SHP77 (cell line): ENCODE measurements at places on chromosomes 1 and 21.

DNA sequence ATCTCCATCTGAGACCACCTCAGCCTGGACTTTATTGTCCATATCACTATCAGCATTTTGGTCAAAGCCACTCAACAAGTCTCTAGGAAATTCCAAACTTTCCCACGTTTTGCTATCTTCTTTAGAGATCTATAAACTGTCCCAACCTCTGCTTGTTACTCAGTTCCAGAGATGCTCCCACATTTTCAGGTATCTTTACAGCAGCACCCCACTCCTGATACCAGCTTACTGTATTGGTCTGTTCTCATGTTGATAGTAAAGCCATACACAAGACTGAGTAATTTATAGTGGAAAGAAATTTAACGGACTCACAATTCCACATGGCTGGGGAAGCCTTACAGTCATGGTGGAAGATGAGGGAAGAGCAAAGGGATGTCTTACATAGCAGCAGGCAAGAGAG is 465.4 kb upstream of the PBX1 start:
- no peak for DNase-seq

- no peak for DNase-seq
Measured at GRCh38 chr21:29571949-29572348, 273.2 kb downstream of the BACH1 start.

- no peak for DNase-seq
Measured at GRCh38 chr1:56922070-56922469, 43.7 kb downstream of the C8B start.

- no peak for DNase-seq
Measured at GRCh38 chr1:201180901-201181300, 9.7 kb upstream of the IGFN1 start.

DNA sequence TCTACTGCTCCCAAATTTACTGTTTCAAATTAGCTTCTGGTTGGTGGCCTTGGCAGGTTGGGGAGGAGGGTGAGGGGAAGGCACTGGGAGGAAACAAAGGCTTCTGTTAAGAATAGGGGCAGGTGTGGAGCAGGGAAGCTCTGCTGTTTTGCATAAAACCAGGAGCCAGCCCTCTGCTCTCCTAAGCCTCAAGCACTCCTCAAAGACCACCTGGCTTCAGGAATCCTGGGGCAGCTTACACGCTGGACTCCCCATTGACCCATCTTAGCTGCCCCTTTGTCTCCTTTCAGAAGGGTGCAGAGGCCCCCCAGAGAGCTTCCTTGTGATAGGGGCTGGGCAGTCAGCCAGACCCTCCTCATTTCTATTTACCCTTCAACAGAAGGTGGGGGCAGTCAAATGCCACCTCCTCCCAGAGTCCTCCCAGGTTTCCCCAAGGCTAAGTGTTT is 11.5 kb upstream of the DHRS3 start:
- peak; percentile 70 for DNase-seq

GRCh38 chr1:233470741-233471499 is 143.0 kb upstream of the KCNK1 start:
- DNase-seq: no peak

GRCh38 chr1:67716800-67717199 is 31.8 kb downstream of the GADD45A start:
- peak; percentile 15 for DNase-seq

GRCh38 chr1:30318864-30319718 is 404.3 kb downstream of the MATN1 start:
- DNase-seq: no peak

DNA sequence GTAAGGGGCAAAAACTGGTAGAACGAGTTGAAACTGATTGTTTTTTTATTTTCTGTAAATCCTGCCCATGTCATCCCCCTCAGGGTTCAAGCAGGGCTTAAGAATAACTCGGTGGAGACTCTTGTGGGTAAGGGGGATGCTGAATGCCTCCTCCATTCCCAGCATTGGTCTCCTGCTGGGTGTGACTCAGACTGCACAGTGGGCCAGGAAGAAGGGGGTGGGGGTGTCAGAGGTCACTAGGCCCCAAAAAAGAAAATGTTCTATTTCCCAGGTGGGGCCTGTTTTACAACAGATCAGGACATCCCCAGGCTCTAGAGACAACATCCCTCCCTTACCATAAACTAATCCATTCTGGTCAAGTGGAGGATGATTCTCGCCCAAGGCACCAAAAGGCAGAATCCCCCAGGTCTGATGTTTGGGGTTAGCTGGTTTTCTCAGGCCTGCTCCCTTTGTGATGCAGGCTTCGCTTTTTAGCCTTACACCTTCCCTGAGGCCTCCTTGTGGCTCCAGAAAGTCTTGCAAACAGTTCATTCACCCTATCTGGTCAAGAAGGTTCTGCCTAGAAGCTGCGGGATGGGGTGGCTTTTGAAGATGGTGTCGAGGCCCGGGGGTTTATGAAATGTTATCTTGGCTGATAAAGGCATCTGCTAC is 10.7 kb upstream of the GRHL3 start:
- DNase-seq: no peak

DNA sequence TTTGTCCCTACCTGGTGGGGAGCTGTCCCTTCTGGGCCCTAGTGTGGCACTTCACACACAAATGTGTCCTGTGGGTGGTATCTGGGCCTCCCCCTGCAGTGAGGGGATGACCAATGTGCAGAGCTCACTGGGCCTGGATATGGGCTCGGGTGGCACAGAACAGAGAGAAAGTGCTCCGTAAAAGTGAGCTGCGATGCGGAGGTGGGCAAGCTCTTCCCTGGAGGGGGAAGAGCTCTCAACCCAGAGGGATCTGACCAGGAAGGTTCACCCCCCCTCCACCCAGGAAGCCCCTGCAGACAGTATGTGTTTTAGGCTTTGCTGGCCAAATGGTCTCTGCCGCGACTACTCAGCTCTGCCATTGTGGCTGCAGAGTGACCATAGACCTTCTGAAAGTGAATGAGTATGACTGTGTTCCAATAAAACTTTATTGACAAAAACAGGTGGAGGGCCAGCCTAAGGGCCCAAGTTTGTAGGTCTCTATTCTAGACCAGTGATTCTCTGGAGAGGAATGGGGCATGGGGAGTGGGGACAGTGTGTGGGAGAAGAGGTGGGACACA is 8.6 kb upstream of the ITGB2 start:
- no peak for DNase-seq

DNA sequence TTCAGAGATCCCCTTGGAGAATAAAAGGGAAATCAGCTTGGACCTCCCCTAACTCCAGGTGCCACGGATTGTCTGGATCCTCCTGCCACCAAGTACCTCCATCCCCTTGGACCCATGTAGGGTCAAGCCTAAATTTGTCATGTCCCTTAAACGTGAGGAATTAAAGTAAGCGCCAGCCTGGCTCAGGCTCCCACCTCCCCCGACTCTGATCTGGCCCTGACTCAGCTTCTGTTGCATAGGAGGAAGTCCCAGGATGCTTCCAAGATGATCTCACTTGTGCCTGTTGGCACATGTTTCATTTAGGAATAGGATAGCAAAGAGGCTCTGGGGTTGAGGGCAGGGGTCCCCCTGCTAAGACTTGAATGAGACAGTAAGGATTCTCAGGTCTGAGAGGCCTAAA is 231.9 kb upstream of the JUN start:
- DNase-seq: no peak

GRCh38 chr1:19743793-19744192 is 55.9 kb downstream of the TMCO4 start:
- no peak for DNase-seq

DNA sequence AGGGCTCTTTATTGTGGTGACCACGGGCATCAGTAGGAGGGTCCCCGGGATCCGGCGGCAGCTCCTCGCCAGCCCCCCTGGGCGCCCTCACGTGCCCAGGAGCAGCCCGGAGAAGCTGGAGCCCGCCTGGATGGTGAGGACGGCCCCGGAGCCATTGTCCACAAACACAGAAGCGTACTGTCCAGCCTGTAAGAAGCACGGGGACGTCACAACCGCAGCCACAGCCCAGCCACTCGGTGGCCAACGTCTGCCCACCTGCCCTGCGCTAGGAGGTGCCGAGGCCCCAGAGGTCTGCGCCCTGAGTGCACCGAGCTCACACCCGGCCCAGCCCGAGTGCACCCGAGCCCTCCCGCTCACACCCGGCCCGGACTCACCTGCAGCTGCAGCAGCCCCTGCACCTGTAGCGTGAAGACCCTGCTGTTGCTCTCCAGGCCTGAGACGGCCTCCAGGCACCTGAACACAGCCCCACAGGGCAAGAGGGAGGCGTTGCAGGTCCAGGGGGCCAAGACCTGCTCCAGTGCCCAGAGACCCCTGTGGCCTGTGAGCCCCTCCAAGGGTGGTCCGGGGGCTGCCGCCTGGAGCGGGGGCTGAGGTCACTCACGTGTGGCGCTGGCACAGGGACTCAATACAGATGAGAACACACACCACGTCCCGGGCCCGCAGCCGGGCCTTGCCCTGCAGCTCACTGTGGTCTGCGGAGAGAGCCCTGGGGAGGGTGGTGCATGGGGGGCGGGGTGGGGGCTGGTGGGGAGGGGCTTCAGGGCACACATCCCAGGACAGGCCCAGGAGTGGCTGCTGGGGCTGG is 3.9 kb downstream of the C1QTNF12 start:
- no peak for DNase-seq

DNA sequence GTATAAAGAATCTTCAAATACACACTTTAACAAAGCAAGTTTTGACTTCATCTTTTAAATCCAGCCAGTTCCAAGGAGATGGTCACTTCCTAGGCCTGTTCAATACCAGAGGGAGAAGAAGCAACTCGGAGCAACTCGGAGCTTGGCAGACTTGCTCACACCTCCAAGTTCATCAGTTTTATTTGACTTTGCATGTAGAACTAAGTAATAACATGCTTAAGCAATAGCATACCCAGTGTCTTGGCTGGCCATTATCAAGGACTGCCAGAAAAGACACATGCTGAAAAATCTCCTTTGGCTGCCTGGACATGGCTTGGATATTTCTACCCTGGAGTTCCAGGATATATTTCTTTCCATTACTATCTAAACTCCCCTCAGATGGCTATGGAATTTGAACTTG is 52.6 kb downstream of the GNG12 start:
- no peak for DNase-seq

DNA sequence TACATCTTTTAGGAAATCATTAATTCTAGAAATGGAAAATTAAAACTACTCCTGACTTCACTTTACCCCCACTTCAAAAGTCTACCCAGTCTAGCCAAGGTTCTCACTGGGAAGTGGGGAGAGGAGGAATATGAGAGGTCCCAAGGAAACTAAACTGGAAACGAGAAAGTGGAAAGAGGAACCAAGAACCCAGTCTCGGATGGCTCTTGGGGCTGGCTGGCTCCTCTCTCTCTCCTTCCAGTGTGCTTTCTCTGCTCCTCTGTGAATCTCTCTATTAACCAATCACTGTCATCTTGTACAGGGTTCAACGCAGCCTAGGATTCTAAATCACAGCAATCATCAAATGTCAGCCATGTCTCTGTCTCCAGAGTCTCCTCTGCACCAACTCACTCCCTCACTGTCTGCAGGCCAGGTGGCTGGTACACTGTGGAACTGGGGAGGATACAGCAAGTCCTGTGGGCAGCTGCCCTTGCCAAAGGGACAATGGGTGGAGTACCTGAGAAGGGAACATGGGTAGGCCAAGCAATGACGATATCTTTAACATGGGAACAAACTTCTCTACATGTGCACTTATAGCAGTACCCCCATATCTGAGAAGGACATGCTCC is 33.7 kb downstream of the GNB1 start:
- DNase-seq: no peak

GRCh38 chr1:198929111-198929604 is 290.3 kb downstream of the PTPRC start:
- no peak for DNase-seq

DNA sequence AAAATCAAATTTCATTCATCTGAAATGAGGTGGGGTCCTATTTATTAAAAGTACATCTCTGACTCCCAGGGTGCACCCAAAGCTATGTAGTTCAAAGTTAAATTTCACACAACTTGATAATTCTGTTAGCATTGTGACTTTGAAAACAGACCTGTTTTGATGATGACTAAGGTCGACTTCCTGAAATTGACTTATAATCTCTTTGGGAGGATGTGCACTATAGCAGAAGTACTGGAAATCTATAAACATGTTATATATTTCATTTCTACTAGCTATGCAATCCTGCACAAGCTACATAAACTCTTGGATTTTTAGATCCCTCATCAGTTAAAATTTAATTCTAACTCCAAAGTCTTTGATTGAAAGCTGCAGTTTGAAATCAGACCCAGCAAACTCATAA is 507.6 kb downstream of the NEGR1 start:
- DNase-seq: no peak

GRCh38 chr1:83693427-83694126 is 305.4 kb downstream of the TTLL7 start:
- DNase-seq: peak; percentile 12

DNA sequence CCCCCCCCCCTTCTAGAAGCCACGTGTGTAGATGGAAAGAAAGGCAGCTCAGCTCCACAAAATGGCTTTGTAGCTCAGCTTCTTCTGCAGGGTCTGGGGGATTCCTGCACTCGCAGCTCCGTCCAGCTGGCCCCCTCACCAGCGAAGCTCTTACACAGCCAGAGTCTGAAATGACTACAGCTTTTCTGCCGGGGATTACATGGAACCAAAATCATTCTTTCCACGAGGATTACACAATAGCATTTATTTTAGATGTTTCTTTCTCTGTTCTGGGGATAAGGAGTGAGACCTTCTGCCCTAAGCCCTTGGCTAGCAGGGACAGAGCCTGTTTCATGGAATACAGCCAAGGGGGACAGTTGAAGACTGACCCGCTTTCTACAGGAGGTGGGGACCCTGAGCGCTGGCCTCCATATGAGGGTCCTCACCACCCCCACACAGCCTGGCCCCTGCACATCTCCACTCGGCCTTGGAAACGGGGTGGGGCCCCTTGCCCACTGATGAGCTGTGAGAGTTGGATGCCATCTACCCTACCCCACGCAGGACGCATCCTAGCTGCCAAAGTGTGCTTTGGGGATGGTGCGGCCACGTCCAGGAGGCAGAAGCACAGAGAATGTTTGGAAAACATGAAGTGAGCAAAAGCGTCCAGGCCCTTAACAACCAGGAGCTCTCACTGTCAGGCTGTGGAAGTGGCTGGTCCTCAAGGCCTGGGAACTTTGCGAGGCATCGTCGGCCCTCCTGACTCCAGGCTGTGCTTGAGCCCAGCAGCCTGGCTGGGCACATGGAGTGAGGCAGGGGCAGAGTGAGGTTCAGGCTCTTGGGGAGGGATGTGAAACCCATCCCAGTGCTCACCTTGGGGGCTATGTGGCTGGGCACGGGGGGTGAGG is 14.5 kb downstream of the ACTRT2 start:
- DNase-seq: no peak

DNA sequence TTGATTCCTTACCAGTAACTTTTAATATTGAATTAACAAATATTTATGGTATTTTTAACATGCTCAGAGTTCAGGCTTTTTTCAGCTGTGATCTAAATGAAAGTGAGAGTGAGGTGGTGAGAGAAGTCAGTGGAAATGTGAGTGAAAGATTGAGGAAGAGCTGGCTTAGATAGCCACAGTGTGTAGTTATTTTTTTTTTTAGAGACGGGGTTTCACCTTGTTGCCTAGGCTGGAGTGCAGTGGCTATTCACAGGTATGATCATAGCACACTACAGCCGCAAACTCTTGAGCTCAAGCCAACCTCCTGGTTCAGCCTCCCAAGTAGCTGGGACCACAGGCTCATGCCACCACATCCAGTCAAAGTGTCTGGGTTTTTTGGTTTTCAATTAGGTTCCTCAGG is 10.9 kb downstream of the RNF11 start:
- no peak for DNase-seq

GRCh38 chr21:31929548-31929947 is 56.7 kb downstream of the HUNK start:
- DNase-seq: no peak
